ENCODE measurements at places on chromosomes 12 and 14.

DNA sequence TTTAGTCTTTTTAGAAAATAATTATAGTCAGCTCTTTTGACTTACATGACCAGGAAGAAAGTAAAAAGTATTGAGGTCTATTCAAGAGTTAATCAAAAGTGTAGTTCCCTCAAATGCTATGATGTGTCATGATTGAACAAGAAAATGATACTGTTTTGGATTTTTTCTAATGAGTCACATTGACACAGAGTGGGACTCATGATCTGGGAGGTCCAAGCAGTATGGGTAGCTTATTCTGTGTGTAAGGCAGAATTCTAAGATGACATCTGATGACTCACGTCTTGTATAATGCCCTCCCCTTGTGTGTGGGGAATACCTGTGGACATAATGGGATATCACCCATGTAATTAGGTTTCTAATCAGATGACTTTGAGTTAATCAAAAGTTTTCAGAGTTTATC, 178.1 kb upstream of the DDHD1 start:
- DNase-seq: peak; percentile 64

DNA sequence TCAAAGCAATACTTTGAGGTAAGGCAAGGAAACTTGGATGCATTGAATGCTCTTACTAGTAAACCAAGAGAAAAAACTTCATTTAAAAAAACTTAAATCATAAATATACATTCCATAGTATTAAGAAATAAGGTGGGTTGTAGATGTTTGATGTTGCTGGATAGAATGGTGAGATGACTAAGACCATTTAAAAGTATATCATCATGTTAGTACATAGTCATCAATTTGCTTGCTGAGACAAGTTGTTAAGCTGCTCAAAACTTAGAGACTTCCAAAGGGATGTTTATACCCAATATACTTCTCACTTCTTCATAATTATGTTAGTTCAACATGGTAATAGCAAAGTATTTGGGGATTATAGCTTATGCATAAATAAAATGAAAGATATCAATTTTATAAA, 675.5 kb upstream of the MGAT4C start:
- no peak for DNase-seq

- no peak for DNase-seq
Observed at GRCh38 chr12:89994911-89995310, 286.3 kb upstream of the ATP2B1 start.

DNA sequence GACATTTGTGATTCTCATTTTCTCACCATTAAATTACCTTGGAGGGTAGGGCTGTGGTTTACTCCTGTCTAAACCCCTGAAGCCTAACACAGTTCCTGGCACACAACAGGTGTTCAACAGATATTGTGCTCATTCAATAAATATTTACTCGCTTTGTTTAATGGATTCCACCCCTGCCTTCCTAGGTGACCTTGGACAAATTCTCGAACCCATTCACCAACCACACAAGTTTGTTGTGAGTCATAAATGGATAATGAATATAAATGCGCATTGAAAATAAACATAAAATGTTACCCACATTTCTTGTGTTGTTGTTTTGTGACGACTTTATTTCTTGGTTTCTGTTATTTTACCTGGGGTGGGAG, 362 bp upstream of the TSFM start:
- DNase-seq: no peak

DNA sequence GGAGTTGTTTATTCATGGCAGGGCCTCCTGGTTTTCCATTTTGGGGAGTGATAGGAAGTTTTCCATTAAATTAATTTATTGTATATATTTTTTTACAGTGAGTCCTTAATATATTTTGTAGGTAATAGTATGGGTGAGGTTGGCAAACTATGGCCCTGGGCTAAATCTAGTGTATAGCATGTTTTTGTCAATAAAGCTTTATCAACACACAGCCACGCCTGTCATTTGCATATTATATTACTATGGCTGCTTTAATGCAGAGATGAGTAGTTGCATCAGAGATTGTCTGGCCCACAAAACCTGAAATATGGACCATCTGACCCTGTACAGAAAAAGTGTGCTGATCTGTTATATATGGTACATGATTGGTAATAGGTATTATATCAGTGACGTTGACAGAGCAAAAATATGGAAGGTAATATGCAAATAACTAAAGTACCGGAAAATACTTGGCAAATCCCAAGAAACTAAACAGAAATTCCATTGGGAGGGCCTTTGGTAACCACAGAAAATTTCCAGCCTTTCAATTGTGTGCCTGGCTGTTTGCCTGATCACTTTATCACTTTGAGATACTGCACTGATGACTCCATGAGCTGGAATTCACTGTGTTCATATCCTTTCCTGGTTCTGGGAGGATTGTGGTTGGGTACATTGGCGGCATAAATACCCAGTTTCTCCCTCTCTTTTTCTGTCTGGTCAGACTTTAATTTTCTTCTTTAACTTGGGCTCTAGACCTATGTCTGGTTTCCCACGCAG, 61.7 kb upstream of the RFLNA start:
- DNase-seq: peak; percentile 97

GRCh38 chr14:68941820-68942219, 37.3 kb downstream of the ACTN1 start:
- DNase-seq: peak; percentile 99

- no peak for DNase-seq
Observed at GRCh38 chr12:21718403-21718802, 56.1 kb downstream of the KCNJ8 start.
